ENCODE measurements at places on chromosomes 2 and 18.

GRCh38 chr18:55555395-55556027, 32.5 kb downstream of the TCF4 start:
- DNase-seq = no peak

DNA sequence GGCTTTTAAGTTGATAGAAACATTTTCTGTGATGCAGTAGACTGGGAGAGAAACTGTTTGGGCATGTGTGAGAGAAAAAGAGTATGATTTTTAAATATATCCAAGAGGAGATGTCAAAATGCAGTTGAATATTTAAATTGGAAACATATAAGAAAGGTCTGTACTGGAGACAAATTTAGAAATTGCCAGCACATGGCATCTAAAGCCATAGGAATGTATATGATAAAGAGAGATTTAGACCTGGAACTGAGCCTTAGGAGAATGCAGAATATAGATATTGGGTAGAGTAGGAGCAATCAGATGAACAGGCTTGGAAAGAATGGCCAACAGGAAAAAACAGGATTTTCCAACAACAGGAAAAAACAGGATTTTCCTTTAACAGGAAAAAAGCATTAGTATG, 680.8 kb downstream of the MBD2 start:
- DNase-seq = no peak

DNA sequence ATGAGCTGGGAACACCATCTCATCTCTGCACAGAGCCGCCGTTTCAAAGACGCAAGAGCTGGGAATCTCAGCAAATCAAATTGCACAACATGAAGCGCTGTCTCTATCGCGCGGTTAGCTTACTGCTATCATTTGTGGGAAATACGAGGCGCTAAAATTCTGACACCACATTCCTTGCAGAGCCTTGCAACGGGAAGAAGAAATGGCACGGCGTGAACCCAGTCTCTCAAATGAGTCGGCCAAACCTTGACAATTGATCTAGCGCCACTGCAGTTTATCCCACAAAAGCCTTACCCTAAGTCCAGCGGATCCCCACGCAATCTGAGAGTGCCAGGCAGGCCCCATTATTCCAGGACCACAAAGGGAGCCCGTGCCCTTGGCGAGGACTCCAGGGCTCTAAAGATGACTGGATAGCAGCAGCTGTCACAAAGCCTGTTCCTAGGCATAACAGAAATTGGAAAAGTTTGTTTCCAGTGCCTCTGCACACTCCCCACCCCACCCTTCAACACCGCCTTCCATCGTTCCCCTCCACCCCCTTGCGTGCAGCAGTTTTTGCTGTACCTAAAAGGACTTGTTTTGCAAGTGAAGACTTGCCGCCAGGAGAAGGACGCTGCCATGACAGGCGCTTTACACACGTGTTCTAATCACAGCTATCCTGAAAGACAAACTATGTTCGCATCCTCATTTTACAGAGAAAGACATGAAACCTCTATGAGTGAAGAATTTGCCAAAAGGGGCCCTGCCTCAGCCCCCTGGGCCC, 252.4 kb downstream of the EIPR1 start:
- no peak for DNase-seq

DNA sequence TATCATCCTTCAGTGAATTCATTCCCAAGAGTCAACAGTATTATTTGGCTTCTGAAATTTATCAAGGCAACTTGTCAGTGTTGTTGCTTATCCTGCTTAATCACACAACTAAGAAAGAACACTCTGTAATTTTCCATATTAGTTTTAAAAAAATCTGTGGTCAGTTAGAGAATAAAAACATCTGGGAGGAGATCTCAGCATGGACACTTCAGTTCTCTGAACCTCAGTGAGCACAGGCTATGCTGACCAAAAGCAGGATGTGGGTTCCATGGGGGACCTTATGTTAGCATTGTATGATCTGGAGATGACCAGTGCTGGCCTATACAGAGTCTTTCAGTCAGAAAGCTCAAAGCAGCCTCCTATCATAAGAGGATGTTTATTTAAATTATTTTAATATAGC, 79.1 kb upstream of the KLHL14 start:
- DNase-seq = no peak
